Mesendoderm (in vitro differentiated cells): ENCODE measurements at places on chromosomes 3 and 15.

- DNase-seq = no peak
Observed at GRCh38 chr3:85584779-85585356, 626.1 kb downstream of the CADM2 start.

- no peak for DNase-seq
Observed at GRCh38 chr3:39664931-39665330, 144.5 kb upstream of the MYRIP start.

GRCh38 chr15:101568309-101568708 lies 78.8 kb upstream of the PCSK6 start:
- DNase-seq = no peak

DNA sequence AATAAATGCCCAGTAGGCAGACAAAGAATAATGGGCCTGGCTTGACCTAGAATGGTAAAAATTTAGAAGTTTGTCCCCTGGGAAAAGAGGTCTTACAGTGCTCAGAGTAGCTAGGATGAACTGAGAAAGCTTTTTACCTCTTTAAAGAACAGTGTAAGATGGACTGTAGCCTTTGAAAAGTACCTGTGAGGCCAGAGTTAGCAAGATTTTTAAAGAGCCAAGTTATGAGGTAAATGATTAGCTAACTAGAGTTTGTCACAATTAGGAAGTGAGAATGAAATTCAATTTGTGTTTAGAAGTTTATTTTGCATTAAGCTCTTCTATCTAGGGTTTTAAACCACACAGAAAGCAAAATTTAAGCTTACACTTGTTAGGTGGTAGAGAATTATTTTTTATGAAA lies 480.9 kb downstream of the ZIC1 start:
- DNase-seq = no peak

- DNase-seq = no peak
Observed at GRCh38 chr15:41462084-41462795, 31.4 kb upstream of the ITPKA start.

DNA sequence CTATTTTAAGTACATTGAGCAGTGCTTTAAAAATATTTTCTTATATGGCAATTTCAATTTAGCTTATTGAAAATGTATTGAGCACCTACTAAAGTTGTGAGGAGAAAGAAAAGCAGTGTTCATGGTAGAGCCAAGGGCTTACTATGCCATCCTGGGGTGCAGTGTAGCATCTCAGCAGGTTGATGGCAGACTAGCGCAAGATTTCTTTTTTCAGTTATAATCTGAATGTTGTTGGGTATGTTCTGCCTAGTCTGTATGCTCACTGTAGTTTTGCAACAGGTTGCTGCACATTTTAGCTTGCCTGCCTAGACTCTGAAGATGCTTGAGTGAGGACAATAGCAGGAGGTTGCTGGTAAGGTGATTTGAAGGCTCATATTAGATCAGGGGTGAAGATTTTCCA lies 103.1 kb upstream of the UNC13C start:
- no peak for DNase-seq

DNA sequence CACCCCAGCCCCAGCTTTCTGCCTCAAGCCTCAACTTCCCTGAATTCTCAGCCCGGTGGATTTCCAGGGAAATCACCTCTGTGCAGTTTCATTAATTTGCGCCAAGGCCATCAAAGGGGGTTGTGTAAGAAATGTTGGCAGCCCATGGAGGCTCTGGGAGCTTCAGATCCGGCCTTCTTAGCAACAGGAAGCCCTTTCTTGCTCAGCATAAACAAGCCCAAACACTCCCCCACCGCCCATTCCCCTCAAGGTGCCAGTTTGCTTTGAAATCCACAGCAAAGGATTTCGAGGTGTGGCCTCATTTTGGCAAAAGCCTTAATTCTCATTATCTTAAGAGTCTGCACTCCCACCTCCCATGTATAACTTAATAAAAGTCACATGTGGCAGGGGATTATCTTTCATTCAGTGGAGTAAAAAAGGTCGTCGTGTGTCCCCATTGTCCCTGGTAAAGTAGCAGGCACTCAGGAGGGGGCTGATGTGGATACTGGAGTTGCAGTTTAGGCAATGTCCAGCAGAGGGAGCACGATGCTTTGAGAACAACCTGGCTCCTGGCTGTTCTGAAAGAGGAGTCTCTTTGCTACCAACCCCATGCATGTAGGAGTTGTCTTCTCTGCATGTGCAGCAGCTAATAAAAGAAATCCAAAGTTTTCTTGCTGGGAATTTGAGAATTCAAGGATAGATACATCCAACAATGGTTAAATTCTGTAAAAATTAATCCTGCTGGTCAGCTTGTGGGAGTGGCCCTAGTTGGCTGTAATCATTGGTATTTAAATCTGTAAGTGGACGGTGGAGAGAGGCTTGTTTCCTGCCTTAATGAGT lies 39.5 kb downstream of the EBLN2 start:
- peak; percentile 94 for DNase-seq

GRCh38 chr15:65811835-65812234 lies 19.7 kb upstream of the DENND4A start:
- no peak for DNase-seq

GRCh38 chr3:53775834-53776251 lies 70.4 kb downstream of the CHDH start:
- DNase-seq = no peak

GRCh38 chr3:144362126-144362525 lies 390.5 kb downstream of the DIPK2A start:
- no peak for DNase-seq

GRCh38 chr3:72255791-72256559 lies 471.0 kb upstream of the PROK2 start:
- peak; percentile 33 for DNase-seq

- no peak for DNase-seq
Observed at GRCh38 chr3:64385277-64385676, 160.0 kb upstream of the PRICKLE2 start.

GRCh38 chr15:45796433-45796832 lies 161.6 kb downstream of the SQOR start:
- no peak for DNase-seq

- peak; percentile 60 for DNase-seq
Observed at GRCh38 chr3:194137506-194138474, 1.8 kb downstream of the HES1 start.

DNA sequence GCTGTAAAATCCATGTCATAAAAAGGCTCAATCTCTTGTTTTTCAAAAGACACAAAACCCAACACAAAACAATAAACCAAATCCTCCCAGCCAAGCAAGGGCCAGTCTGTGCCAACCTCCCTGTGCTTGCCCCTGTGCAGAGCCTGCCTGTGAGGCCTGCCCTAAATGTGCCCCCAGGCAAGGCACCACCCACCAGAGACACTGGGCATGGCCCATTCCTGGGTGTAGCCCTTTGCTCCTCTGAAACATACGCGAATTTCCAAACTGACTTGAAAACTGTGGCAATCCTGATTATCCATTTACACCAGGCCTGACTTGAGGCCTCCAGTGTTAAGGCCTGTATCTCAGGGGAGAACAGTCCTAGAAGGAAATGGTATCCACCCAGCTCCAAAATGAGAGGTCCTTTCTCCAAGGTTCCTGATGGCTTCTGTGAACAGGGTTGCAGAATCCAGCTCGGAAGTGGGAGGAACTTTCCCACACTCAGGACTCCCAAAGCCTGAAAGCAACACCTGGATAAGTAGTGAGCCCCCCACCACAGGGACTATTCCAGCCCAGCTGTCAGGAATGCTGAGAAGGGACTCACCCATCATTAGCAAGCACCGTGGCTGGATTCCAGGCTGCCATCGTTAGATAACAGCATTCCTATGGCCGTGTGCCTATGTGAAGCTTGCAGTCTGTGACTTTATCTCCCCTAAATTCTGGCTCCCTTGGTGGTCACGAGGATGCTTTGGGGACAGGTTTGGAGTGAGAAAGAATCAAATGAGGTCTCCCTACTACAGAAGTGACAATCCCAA lies 61.8 kb downstream of the CACNA2D2 start:
- DNase-seq = peak; percentile 57

GRCh38 chr15:70761931-70762468 lies 1.4 kb downstream of the UACA start:
- DNase-seq = no peak

DNA sequence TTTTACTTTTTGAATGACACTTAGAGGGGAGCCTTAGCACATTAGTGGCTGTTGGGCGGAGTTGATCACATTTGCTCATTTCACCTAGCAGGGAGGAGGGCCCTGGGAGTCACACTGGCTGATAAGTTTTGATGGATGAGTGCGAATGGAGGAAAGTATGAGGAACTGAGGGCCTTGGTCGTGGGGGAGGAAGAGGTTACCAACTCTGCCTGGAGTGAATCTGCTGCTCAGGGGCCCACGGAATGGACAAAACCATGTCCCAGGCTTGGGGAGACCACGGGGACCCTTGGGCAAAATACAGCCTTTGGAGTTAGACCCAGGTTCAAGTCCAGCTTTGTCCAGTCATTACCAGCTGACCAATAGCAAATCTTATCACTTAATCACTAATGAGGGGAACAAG lies 5.1 kb upstream of the FLNB start:
- peak; percentile 62 for DNase-seq

- no peak for DNase-seq
Observed at GRCh38 chr15:76930831-76931396, 635 bp upstream of the RCN2 start.

DNA sequence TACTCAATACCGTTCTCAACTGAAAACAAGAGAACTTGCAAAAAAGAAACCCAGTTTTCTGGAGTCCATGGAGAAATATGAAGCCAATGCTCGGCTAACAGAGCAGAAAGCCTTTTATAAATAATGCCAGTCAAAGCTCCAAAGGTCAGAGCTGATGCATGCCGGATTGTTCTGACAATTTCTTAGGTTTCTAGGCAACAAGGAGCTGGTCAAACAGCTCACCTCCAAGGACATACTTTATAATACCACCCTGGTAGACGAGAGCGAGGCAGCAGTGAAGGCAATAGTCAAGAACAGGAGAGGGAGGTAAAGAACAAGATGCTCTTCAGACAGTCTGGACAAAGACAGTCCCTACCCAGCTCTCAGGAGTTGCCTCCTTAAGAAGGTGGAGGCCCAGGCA lies 111.1 kb downstream of the UBE3A start:
- no peak for DNase-seq

DNA sequence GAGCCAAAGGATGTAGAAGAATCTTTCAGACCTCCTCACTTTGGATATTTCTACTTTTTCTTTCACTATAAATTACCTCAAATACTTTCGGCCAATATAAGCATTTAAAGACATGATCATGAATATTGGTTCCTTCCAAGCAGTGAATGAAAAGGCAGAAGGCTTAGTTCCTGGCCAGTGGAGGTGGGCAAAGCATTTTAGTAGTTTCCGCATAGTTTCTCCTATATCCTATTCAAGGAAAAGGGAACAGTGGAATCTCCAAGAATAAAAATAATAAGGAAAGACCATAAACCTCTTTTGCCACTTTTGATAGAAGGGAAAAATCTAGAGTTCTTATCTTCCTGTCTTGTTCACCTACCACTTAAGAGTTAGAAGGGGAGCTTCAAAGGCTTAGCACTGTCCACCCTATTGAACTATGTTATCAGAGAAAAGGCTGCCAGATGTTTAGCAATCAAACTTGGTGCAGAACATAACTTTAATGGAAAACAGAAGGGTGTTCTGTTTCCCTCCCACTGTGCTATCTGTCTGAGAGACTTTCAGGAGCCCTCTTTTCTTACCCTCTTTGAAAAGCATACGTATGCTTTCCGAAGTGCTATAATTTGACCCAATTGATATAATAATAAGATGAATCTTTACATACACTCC lies 155.6 kb upstream of the DPH6 start:
- DNase-seq = no peak

- no peak for DNase-seq
Observed at GRCh38 chr15:57054204-57054750, 135.8 kb downstream of the TCF12 start.

- DNase-seq = peak; percentile 14
Observed at GRCh38 chr15:77637851-77638692, 5.4 kb upstream of the LINGO1 start.

DNA sequence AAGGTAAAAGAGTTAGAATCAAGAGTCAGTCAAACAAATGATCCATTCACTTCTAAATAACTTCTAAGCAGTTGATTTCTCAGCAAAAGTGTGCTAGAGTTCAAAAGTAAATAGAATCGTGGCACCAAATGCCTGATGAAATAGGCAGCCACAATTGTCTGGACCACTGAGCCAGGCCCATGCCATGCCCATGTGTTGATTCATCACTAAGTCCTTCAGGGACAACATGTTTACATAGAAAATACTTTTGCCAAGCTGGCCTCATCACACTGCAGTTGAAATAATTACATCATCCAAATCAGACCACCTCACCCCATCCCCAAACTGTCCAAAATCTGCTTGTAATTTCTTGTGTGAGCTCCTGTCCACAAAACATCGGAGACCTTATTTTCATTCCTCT lies 216.3 kb downstream of the IGSF11 start:
- DNase-seq = peak; percentile 42

DNA sequence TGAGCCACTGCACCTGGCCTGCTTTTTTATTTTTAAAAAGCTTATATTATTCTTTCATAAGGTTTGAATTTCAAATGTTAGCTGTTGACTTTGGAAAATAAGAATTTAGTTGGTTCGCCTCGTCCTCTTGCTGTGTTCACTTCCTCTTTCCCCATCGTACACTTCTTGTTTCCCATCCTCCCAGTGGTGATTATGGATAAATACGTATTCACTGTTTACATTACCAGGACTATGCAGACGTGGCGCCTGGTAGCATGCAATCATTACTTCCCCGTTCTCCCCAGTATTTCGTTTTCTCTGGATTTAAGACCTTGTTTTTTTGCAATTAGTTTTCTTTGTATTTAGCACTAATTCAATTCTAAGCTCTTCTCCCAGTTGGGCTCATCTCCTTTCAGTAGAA lies 70.1 kb downstream of the LMLN start:
- DNase-seq = no peak

- no peak for DNase-seq
Observed at GRCh38 chr3:118682921-118683320, 351.7 kb downstream of the IGSF11 start.

DNA sequence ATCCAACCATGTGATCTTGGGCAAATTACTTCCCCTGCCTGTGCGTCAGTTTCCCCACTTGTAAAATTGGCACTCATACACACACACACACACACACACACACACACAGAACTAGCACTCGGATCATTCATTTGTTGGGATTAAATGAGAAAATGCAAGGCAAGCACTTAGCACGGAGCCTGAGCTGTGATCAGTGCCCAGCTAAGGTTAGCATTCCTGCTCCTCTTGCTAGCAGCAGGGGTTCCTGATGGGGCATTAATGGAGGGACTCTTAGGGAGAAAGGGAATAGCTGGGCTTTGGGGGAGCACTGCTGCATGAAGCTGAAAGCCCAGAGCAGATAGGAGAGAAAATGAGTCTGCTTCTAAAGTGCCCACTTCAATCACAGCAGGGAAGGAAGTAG lies 187.7 kb upstream of the C2CD4B start:
- no peak for DNase-seq

- DNase-seq = no peak
Observed at GRCh38 chr15:94266789-94267188, 35.4 kb downstream of the MCTP2 start.

- DNase-seq = no peak
Observed at GRCh38 chr15:66785637-66786036, 83.6 kb downstream of the SMAD6 start.

DNA sequence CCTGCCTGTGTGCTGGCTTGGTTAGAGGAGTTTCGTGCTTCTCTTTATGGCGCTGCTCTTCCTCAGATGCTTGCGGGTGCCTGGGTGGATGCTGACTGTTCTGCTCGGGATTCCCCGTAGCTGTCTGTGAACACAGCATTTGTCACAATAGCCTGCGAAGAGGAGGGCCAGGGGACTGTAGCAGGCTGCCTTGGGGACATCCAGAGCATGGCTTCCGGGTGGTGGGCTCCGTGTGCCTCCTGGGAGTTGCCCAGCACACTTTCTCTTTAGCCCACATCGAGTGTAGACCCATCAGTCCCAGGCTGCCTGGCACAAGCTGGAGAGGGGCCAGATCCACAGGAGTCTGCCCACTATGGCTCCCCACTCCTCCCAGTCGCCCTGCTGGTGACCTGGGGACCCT lies 22.4 kb downstream of the LRRK1 start:
- DNase-seq = no peak

- DNase-seq = no peak
Observed at GRCh38 chr3:139560411-139560810, 20.9 kb upstream of the RBP1 start.
